Endothelial cell of coronary artery (primary cell): ENCODE measurements at places on chromosomes 12 and 14. TPM values are rescaled to one million over a fixed set of nuclear protein-coding genes. Genes with fewer than 3 reads are reported as not detected.

OR6C2 gene
- not detected in 2 replicates for total RNA-seq

EFS gene
- total RNA-seq, result 0.94 TPM in 1 of 2 replicates, not detected in the other

SRGAP1 gene
- total RNA-seq, result 2.0 and 5.2 TPM in 2 replicates

GPR135 gene
- 0.72 and 2.1 TPM in 2 replicates for total RNA-seq

PGF gene
- 285 and 395 TPM in 2 replicates for total RNA-seq

VAMP1 gene
- total RNA-seq, result 1.7 and 6.8 TPM in 2 replicates
